ENCODE measurements at places on chromosomes 16 and 17.

DNA sequence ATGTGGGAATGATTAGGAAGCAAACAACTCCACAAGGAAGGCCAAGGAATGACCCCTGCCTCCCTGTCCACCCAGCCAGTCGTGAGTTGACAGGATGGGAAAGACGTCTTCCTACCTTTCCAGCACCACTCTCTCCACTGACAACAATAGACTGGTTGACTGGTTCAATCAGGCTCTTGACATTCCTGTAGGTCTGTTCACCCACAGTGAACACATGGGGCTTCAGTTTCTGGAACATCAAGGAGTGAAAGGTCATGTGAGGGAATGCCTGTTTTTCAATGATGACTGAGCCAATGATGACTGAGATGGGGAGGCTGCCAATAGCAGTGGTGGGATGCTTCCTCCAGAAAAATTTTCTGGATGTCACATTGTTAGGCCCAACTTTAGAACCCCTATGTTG lies 9.6 kb downstream of the MYO19 start:
- no peak for DNase-seq

GRCh38 chr16:4216596-4216995 lies 25.3 kb downstream of the SRL start:
- DNase-seq: peak; percentile 7

DNA sequence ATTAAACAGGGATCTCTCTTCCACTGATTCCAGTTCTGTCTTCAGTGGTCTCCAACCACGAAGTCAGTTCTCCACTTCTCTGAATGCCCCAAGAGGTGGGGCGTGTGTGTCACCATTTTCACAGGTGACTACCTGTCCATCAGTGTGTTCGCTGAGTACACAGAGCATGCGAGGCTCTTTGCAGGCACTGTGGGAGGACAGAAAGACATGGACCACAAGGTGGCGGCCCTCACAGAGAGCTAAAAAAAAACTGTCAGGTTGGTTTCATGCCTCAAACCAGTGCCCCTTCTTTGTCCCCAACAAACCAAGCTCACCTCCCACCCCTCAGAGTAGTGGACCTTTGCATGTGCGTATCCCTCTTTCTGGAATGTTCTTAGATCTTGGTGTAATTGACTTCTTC lies 13.8 kb downstream of the EMP2 start:
- no peak for DNase-seq

DNA sequence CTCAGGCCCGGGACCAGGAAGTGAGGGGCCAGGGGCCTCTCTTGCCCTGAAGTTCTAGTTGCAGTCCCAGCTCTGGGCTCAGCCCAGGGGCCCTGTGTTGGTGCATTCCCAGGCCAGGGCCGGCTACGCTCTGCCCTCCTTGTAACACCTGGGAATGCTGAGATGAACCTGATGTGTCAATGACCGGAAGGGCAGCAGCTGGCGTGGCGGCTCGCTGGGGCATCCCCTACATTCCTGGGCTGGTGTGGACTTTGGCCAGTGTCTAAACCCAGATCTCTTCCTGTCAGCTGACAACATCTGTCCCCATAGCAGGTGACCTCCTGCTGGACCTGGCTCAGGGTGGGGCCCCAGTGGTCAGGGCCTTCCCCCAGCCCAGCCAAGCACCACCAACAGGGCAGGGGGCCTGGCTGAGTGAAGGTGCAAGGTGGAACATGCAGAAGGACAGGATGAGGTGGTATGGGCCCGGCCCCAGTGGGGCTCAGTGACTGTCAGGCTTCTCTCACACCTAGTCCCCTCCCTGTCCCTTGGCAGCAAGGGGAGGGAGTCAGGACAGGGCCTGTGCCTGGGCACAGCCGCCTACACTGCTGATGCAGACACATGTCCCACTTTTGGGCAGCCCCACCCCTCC lies 15.9 kb downstream of the FAM83G start:
- DNase-seq: no peak

- no peak for DNase-seq
These were observed 922.8 kb upstream of the EEF2KMT start for GRCh38 chr16:6020162-6020985.

- DNase-seq: peak; percentile 88
These were observed 77.5 kb upstream of the N4BP1 start for GRCh38 chr16:48687421-48688038.

- DNase-seq: peak; percentile 53
These were observed 35.2 kb downstream of the GJC1 start for GRCh38 chr17:44794851-44795413.

GRCh38 chr16:66113223-66113622 lies 253.3 kb upstream of the CDH5 start:
- DNase-seq: no peak

Data from adipocyte (in vitro differentiated cells).